ENCODE measurements at places on chromosomes 13 and 19.

- no peak for DNase-seq
These were observed 9.4 kb upstream of the SBK3 start for GRCh38 chr19:55554741-55555152.

GRCh38 chr13:23767838-23768237, 121.4 kb downstream of the MIPEP start:
- DNase-seq = no peak

DNA sequence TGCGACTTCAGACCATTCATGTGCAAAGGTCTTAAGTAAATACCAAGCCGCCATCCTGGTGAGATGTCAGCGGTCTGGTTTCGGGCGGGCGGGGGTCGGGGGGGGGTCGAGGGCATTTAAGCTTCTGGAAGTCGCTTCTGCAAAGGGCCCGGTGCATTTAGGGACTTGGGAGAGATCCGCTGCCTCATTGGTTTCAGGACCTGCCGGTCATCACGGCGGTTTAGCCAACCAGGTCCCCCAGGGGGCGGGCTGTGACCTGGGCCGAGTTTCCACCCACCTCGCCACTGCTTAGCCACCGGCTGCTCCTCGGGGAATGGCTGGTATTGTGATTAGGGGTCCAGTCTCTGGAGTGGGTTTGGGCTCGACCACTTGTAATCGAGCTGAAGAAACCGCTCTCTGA, 7.8 kb downstream of the ANKLE1 start:
- DNase-seq = peak; percentile 53

GRCh38 chr19:43519436-43520088, 7.4 kb downstream of the ETHE1 start:
- peak; percentile 90 for DNase-seq

DNA sequence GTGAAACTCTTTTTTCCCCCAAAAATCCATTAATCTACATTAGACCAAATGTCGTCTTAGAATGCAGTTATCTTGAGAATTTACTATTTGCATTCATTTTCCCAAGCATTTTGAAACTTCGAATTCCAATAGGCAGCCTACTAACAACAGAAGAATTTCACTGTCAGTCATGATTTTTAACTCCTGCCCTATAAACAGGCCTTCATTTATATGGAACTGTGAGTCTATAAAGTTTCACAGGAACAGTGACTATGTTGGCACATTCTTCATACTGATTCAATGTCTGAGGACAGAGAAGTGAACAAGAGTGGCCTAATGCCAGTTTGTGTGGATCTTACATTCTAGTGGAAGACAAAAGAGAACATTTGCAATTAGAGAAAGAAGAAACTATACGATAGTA, 198.0 kb downstream of the PCDH17 start:
- DNase-seq = no peak

GRCh38 chr13:29435125-29435911, 160.2 kb downstream of the SLC7A1 start:
- peak; percentile 97 for DNase-seq

GRCh38 chr19:18226956-18227780, 930 bp upstream of the PDE4C start:
- DNase-seq = no peak

GRCh38 chr13:52374389-52374788, 31.6 kb downstream of the THSD1 start:
- no peak for DNase-seq

GRCh38 chr19:3196933-3197205, 11.1 kb downstream of the NCLN start:
- DNase-seq = no peak

DNA sequence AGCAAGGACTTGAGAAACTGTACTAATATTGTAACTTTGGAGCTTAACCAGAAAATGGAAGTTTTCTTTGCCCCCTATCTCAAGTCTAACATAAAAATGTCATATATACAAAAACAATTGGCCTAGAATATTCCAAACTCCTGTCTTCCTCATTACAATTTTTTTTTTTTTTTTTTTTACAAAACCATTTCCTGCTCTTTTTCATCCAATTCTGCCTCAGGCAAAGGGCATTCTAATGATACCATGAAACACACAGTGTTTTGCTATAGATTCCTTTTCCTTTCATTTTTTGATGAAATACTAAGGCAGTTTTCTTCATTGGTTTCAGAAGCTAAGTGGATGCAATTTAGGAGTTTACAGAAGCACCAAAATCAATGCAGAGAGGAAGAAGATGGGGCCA, 119.7 kb downstream of the LHFPL6 start:
- DNase-seq = no peak

DNA sequence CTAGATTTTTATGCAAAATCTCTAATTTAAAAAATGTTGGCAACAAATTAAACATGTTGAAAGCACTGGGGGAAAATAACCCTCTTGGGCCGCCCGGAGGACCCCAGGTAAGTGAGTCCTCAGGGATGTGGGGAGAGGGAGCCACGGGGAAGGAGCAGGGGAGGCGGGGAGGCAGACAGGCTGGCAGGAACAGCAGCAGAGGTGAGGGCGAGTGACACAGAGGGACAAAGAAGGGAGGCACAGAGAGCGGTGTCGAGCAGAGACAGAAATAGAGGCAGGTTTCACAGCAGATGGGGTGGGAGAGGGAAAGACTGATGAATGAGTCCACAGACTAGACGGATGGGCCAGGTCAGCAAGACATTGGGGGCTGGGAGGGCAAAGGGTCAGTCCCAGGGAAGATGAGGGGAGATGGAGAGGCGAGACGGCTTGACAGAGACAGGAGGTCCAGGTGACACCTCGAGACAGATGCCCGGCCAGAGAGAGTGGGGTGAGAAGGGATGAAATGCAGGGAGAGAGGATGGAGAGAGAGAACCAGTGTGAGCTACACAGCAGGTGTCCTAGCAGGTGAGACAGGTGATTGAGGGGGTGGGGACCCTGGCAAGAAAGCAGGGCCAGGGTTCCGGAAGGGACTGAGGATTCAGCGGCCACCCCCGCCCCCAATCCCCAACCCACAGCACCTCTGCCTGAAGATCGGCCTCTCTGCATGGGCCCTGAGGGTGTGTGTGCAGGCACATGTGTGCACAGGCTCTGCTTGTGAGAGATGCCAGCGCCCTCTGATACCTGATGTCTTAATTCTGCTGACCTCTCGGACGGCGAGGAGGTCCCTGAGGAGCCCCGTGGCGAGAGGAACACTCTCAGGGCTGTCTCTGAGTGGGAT, 3.8 kb downstream of the LRRC4B start:
- no peak for DNase-seq

- no peak for DNase-seq
These were observed 74.2 kb upstream of the ZNF536 start for GRCh38 chr19:30297969-30298368.

DNA sequence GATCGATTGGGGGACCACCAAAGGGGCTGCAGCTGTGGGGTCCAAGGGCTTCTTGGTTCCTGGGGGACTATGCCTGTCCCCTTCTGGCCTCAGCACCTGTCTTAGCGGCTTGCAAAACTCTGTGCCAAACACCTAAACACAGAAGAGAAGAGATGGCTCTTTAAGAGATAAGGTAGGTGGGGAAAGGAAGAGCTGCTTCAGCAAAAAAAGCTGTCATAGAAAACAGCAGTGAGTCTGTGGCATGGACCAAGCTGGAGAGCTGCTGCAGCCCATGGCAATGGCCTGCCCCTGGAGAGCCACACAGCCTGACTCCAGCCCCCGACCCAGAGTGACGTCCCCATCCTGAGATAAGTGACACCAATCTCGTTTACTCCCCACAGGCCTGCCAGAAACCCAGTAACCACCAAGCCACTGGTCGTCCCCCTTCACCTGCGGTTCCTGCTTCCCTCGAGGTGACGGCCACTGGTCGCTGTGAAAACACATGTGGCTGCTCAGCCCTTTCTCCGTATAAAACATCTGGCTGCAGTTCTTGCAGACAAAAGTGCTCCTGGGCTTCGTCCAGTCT, 25.0 kb upstream of the NAPA start:
- no peak for DNase-seq

DNA sequence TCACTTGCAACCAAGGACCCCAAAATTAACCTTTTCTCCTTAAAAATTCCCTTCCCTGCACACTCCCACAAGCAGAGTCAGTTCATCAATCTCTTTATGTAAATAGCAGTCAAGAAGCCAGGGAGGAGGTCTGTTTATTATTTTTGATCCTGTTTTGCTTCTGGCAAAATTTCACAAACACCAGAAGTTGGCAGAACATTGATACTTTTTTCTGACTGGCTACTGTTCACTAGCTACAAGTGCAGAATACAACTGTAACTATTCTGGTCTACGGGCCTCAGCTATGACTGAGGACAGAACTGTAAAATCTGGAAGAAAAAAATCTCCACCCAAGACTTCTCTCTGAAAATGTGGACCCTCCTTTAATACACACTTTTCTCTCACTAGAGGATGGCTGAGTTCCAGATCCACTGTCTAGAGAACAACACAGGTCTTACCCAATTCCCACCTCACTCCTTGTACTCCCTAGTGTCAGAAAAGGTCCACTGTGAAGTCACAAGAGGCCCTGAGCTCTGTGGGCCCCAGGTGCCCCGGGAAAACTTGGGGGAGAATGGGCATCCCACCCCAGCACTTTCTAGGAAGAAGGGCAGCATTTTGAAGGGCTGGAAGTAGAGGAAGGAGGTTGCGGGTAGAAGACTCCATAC, 14.5 kb downstream of the STARD13 start:
- no peak for DNase-seq

- no peak for DNase-seq
These were observed 35.4 kb downstream of the ARHGAP35 start for GRCh38 chr19:46896076-46896794.

DNA sequence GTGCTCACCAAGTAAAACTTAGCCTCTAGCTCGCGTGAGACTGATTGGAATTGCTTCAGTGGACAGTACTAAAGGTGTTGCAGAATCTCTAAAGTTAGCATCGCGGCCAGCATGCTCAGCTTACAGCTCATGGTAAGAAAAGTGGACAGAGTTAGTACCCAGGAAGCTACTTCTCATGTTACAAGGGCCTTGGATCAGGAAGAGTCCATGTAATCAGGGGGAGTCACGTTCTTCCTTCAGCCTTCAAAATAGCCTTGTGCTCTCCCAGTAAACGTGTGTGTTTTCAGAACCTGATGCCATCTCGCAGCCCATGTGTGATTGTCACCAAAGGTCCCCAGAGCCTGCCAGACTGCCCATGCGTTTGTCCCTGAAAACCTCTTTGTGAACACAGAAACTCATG, 195.8 kb upstream of the RNF113B start:
- peak; percentile 62 for DNase-seq

DNA sequence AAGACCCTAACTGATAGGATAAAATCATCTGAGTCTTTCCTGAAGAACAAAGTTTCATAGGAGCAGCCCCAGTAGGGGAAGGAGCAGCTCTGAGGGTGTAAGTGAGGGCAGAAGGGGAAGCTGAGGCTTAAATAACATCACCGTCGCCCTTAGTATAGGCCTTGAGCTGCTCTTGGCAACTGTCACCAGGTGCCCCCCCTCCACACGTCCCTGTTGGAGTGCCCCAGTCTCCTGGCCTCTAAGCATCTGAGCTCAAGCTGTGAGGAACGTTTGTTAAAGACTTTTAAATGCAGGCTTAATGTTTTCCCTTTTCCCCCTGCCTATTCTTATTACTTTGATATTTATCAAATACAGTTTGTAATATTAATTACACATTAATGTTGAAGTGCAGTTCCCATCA, 170.6 kb downstream of the ZIC5 start:
- no peak for DNase-seq

DNA sequence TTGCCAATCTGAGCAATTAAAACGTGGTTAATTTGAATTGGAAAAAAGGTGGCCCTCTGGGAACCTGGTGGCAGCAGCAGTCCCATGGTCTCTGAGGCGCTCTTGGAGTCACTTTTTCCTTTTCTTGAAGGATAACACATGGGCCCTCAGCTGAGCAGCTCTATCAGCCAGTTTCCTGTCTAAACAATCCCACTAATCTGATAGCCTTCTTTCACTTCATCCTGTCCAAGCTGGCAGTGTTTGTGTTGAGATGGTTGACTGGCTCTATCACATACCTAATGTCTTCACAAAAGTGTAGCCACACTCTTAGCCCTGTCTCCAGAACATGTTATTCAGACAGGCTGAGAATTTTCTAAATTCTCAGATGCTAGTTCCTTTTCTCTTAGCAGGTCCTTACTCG, 10.7 kb downstream of the MZT1 start:
- no peak for DNase-seq

GRCh38 chr13:46473806-46474205, 79.2 kb upstream of the LRCH1 start:
- DNase-seq = no peak

DNA sequence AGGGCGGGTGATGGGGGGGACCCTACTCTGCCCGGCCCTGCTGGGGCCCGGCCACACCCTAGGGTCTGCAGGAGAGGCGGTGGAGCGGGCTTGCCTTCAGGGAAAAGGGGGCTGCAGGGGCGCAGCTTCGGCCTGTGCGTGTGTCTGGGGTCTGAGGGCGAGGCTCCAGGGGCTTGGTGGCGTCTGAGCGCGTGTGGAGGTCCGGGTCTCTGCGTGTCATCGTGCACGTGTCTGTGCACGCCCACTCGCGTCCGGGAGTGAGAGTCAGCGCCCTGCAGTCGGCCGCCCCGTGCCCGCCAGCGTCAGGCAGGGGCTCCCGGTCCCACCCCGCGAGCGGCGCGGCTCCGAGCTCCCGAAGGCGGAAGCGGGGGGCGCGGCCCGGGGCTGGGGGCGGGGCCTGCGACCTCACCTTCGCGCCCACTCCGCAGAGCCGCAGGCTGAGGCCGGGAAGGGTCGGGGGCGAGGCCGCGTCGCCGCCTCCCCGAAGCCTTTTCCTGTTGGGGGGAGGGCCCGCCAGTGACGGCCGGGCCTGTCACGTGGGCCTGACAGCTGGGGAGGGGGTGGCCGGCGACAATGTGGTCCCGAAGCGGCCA, at the start of gene ARHGAP45:
ARHGAP45 (plus strand) TSS at position 420 of the 593 bp plus-strand sequence. CDS start 239 bp downstream, outside the sequence.
- no peak for DNase-seq

- no peak for DNase-seq
These were observed 21.2 kb upstream of the MYDGF start for GRCh38 chr19:4691373-4691772.

- no peak for DNase-seq
These were observed 53.0 kb downstream of the TEX29 start for GRCh38 chr13:111373486-111373885.

DNA sequence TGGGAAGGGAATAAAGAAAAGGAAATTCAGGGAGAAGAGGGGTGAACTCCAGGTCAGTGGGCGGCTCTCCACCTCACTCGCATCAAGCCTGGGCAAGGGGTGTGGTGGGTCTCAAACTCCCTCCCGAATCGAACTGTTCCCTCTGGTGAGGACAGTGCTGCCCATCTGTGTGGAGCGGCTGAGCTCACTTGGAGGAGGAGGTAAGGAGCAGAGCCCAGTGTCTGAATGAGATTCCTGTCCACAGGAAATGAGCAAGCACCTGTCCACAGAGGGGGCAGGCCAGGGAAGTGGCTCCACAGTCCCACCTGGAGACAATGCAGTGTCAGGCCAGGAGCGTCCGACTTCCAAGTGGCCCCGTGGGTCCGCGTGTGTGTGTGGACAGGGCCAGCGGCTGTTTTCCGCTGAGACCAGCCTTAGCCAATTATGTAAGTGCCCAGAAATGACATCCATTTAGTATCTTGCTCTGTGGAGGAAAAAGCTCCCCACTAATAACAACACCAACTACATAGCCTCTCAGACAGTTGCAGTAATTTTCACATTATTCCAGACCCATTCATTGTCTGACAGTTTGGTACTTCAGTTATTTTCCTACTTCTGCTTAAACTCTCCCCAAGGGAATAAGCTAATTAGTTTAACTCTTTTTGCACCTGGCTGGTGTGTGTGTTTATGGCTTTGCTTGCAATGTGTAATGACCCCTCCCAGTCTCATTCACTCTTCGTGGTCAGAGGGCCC, 114.6 kb downstream of the SOX1 start:
- no peak for DNase-seq

Measured in muscle of back (tissue), 13 donors.